ENCODE measurements at places on chromosomes 5 and 9.

- no peak for DNase-seq
Observed at GRCh38 chr9:129559506-129559881, 61.4 kb downstream of the C9orf50 start.

GRCh38 chr9:37407468-37407867, 15.0 kb upstream of the GRHPR start:
- no peak for DNase-seq

DNA sequence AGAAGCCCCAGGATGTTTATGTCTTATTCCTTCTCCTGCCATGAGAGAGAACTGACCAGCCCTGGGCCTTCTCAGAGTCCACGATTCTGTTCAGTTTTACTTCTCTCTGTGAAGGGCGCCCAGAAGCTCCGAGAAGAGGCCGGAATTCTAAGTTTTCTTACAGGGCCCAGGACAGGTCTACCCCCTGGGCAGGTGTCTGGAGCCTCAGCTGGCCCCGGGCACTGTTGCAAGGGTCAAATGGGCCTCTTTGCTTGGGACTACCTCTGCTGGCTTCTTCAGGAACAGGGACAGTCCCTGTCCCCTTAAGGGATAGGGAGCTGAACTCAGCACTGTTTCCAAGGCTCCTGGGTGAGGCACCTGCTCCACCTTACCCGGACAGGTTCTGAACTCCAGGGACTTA, 55.0 kb downstream of the RASGEF1C start:
- DNase-seq, result no peak

GRCh38 chr5:39164016-39164415, 55.3 kb downstream of the FYB1 start:
- DNase-seq, result no peak

DNA sequence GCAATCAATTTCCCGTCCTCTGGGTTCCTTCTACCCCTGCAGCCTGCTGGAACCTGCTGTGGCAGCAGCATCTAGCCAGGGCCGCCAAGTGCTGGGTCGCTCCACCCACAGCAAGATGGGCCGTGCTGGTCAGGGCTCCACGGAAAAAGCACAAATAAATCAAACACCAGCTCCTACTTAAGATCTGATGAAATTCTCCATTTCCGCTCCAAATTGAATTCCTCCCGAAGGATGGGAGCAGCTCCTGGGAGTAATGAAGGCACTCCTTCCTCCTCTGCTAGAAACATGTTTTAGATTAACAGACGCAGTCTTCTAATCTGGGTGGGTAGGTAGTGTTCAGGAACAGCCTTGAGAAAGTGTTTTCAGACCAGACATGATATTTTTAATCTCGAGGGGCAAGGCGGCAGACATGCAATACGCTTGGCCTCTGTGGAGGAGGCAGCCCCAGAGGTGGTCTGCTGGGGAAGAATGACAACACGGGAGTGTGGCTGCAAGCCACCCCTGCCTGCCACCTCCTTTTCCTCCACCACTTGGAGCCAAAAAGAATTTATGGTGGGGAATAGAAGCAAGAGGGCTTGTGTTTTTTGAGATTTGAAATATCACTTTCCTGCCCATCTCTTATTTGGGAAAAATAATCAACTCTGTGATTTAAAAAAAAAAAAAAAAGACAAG, 194.1 kb downstream of the AOPEP start:
- DNase-seq, result no peak

GRCh38 chr5:38843665-38844064, 2.1 kb upstream of the OSMR start:
- DNase-seq, result no peak

- no peak for DNase-seq
Observed at GRCh38 chr9:72294936-72295335, 70.1 kb downstream of the ZFAND5 start.

- no peak for DNase-seq
Observed at GRCh38 chr5:83562071-83562606, 90.6 kb downstream of the VCAN start.

GRCh38 chr5:20353499-20353898, 365.5 kb upstream of the CDH18 start:
- DNase-seq, result no peak

DNA sequence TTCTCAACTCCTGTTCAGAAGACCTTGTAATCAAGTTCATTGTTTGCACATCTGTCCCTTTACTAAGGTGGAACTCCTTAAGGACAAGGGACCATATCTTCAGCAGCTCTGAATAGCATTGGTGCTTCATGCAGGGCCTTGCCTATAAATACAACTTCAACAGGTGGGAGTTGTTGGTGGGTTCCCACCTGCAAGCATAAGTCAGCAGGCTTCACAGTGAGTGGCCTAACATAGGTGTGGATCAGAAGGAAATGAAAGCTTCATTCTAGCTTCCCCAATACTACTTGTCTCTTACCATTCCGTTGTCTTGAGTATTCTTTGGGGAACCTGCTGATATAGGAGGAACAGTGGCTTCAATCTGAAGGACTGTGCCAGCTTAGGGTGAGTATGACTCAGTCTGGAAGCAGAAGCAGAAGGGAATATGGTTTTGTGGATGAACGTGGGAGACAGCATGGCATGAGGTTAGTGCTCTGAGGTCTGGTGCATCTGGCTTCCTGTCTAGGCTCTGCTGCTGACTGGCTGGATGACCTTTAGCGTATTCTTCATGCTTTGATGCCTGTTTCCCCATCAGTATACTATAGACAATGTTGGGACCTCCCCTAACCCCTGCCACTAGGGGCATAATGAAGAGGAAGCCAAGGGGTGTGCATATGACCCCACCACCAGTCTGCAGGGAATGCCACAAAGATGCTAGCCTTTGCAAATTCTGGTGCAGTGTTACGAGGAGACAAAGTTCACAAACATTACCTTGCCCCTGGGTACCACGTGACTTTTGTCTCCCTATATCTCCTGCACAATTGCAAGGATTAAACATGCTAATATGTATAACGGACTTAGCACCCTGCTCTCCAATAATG, 192.3 kb downstream of the PALM2AKAP2 start:
- no peak for DNase-seq

- no peak for DNase-seq
Observed at GRCh38 chr5:40428126-40428525, 251.6 kb upstream of the PTGER4 start.

- DNase-seq, result peak; percentile 73
Observed at GRCh38 chr5:176851871-176852658, 41.7 kb downstream of the UNC5A start.

- no peak for DNase-seq
Observed at GRCh38 chr5:67699560-67699959, 503.0 kb upstream of the CD180 start.

DNA sequence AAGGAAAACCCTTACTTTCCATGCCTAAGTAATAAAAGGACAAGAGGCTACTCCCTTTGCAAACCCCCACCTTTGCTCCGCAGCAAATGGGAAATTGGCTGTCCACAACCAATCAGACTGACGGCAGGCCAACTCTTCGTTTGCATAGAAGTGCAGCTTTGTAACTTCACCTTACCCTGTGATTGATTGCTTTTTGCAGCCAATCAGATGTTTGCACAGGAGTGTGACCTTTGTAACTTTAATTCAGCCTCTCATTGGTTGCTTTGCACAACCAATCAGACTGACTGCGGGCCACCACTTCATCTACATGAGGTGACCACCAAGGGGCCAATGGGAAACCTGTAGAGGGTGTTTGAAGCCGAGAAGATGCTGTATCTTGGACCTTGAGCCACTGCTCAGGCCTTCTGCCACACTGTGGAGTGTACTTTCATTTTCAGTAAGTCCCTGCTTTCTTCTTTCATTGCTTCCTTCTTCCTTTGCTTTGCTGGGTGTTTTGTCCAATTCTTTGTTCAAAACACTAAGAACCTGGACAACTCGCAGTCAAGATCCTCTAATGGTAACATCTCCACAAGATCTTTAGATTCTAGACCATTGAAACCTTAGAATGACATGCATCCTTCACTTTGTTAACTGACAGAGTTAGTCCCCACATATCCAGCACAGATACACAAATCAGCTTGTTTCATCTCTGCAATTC, 51.3 kb upstream of the FREM1 start:
- no peak for DNase-seq

- DNase-seq, result no peak
Observed at GRCh38 chr9:89495824-89496560, 1.9 kb downstream of the SEMA4D start.
